ENCODE measurements at places on chromosomes 13 and 19. TPM values are rescaled to one million over a fixed set of nuclear protein-coding genes. Genes with fewer than 3 reads are reported as not detected.

The ZNF540 gene
- 3.6 TPM for polyA plus RNA-seq

The ZFP30 gene
- 19.0 TPM for polyA plus RNA-seq

The RANBP3 gene
- 71.9 TPM for polyA plus RNA-seq

The APC2 gene
- polyA plus RNA-seq: 1.8 TPM

The ZNF675 gene
- polyA plus RNA-seq: 18.6 TPM

The ZNF497 gene
- polyA plus RNA-seq: 3.3 TPM

The RASL11A gene
- polyA plus RNA-seq: 29.4 TPM

Data from right renal pelvis (tissue), 4 donors.